ENCODE measurements at places on chromosomes 3 and 15. TPM values are rescaled to one million over a fixed set of nuclear protein-coding genes. Genes with fewer than 3 reads are reported as not detected.

The GRK7 gene
- polyA plus RNA-seq, result not detected

The ST8SIA2 gene
- polyA plus RNA-seq, result not detected

The NR2E3 gene
- 0.08 TPM for polyA plus RNA-seq

The TIMMDC1 gene
- 60.1 TPM for polyA plus RNA-seq

The TUSC7 gene
- polyA plus RNA-seq, result not detected

The PDCD7 gene
- 21.7 TPM for polyA plus RNA-seq

The OIP5 gene
- polyA plus RNA-seq, result 2.4 TPM

The SLC2A2 gene
- not detected for polyA plus RNA-seq

The CDC25A gene
- 6.1 TPM for polyA plus RNA-seq

The TGM4 gene
- polyA plus RNA-seq, result not detected

The IL20RB gene
- 1.9 TPM for polyA plus RNA-seq

The CFAP92 gene
- polyA plus RNA-seq, result 0.07 TPM

The LRRC2 gene
- 0.27 TPM for polyA plus RNA-seq

The ENTPD3 gene
- polyA plus RNA-seq, result not detected

The KBTBD13 gene
- polyA plus RNA-seq, result not detected

The THRB gene
- 4.2 TPM for polyA plus RNA-seq

The AP3B2 gene
- 0.09 TPM for polyA plus RNA-seq

The SLC51B gene
- polyA plus RNA-seq, result 0.98 TPM

The SPESP1 gene
- polyA plus RNA-seq, result 6.4 TPM

The GOLGA6A gene
- polyA plus RNA-seq, result not detected

The SERPINI2 gene
- not detected for polyA plus RNA-seq

The PTH1R gene
- 0.06 TPM for polyA plus RNA-seq

The KNG1 gene
- not detected for polyA plus RNA-seq

The USP50 gene
- 0.34 TPM for polyA plus RNA-seq

The CSPG4 gene
- polyA plus RNA-seq, result 14.5 TPM

The WHAMM gene
- polyA plus RNA-seq, result 5.3 TPM

The SEMA6D gene
- 5.3 TPM for polyA plus RNA-seq

The ADAMTS7 gene
- polyA plus RNA-seq, result 1.8 TPM

The B4GALT4 gene
- polyA plus RNA-seq, result 32.4 TPM

The ISL2 gene
- 0.03 TPM for polyA plus RNA-seq

The STRIT1 gene
- not detected for polyA plus RNA-seq

The NISCH gene
- polyA plus RNA-seq, result 31.1 TPM
